ENCODE measurements at places on chromosomes 16 and 17.

DNA sequence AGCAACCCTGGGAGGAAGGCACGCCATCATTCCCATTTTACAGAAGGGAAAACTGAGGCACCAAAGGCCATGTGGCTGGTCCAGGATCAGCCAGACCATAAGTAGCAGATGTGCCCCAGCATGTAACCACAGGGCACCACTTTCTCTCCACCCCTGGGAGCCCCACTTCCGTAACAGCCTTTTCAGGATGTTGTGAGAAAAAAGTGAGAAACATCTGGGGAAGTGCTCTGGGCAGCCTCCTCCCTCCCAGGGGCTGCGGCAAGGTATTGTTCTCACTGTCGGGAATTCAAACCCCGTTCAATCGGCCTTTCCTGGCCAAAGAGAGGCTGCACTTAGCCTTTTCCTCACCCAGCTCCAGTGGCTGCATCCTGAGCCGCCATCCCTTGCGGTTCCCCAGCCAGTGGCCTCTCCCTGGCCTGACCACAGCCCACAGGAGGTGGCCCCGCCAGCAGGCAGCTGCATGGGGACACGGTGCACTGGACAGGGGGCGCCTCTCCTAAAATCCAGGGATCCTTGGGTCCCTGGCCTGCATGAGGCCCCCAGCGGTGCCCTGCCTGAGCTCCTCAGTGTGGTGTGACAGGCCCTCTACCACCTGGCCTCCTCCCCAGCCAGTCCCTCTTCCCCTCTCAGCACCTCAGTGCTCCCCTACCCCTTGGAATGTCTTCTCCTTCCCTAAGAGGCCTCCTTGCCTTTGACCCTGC is 5.7 kb upstream of the CDH5 start:
- DNase-seq: no peak

GRCh38 chr17:41421116-41421515 is 3.3 kb downstream of the KRT37 start:
- DNase-seq: no peak

DNA sequence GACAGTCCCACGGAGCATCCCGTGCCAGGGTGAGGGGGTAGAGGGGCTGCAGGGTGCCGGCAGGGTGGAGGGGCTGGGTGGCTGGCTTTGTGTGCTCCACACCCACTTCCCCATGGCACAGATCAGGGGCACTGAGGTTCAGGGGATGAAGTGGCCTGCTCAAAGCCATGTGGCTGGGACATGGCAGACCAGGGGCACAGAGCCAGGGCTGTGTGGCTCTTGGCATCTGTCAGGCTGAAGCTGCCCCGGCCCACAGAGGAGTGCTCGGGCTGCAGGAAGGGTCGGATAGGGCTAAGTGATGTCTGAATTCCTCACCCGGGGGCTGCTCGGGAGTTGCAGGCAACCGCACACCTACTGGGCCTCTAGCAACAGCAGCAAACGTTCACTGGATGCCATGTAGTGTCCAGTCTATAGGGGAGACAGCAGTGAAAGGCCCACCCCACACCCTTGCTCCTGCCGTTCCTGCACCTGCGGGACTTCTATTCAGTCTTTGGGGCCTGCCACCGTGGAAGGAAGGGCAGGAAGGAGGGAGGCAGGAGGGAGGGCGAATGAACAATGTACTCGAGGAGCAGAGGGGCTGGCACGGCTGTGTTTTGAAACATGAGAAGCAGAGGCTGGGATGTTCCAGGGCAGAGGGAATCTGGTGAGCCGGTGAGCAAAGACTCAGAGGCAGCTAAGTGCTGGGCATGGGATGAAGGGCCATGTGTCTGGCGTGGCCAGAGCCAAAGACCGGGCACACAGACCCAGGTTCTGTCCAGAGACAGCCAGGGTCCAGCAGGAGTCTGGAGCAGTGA is 15.1 kb downstream of the SLC5A10 start:
- DNase-seq: no peak

DNA sequence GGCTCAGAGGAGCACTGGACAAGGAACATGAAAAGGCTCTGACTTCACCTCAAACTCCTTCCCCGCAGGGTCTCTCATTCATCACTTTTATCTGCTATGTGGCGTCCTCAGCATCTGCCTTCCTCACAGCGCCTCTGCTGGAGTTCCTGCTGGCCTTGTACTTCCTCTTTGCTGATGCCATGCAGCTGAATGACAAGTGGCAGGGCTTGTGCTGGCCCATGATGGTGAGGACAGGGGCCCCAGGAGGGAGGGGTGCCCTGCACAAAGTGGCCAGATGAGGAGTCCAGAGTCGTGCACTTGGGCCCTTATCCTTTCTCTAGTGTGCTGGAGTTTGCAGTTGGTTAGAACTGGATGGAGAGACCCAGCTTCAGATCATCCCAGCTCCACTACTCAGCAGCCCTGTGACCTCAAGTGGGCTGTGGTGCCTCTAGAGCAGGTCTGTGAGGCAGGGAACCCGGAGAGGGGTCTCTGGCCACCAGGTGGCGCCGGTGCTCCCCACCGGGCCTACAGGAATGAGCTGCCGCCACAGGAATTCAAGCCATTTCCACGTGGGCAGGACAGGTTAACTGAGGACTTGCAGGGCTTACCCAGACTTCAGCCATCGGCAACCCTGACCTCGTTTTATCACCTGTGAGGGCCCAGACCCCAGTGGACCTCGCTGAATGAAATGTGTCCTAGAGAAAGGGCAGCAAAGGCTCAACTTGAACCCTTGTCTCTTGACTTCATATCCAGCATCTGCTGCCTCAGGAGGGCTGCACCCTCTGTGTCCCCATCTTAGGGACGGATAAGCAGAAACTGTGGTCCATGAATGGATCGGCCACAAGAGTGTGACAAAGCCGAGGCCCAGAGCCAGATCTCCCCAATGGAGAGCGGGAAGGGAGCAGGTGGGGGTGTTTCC is 4.0 kb downstream of the CMTM3 start:
- peak; percentile 90 for DNase-seq

GRCh38 chr16:57675741-57676551 is 7.8 kb downstream of the ADGRG3 start:
- DNase-seq: no peak

GRCh38 chr17:31394544-31394943 is 3.1 kb downstream of the RAB11FIP4 start:
- no peak for DNase-seq

DNA sequence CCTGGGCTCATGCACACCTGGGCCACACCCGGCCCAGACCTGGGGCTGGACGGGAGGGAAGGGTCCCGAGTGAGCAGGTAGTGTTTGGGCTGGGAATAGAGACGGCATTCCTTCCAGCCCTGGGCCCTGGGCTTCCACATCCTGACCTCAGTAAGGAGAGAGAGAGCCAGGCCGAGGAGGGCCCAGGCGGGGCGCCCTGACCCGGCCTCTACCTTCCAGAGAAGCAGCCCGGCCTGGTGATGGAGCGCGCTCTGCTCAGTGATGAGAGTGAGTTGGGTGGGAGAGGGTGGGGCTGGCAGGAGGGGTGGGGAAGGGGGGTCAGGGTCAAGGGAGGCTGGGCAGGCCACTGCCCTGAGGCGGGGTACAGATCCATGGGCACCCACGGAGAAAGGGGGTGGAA is 13.6 kb upstream of the MYO15B start:
- DNase-seq: no peak
